ENCODE measurements at places on chromosomes 5 and 9.

DNA sequence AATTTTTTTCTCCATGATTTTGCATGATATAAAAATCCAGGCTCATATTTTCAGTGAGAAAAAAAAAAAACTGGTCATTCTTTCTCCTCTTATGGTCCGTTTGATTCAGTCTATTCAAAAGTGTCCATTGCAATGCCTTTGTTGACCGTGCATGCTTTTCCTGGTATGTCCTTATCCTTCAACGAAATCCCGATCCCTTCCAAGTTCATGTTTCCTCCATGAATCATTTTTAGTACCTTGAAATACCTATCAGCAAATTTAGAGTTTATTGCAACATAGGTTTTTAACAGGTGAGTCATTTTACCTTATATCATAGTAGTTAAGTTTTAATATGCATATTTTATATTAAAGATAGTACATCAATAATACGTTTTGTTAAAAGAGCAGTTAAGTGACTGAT, 773.8 kb upstream of the CHD1 start:
- peak; percentile 56 for DNase-seq

DNA sequence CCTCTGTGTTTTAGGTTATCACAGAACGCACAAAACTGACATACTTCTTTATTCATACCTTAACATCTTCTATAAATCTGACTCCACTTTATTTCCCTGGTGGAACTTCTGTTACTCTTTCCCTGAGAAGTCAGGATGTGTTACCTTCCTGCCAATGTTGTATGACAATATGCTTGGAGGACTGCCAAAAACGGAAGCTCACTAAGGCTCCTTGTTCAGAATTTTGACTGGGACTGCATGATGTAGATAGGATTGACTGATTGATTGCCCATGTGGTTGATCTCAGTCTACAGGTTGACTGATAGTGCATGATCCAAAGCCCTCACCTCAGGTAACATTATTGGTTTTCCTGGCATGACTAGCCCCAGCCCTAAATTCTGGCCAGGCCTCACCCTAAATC, 319.4 kb downstream of the TLR4 start:
- DNase-seq = peak; percentile 1

- DNase-seq = no peak
Observed at GRCh38 chr5:55188656-55189540, 15.9 kb upstream of the CDC20B start.

DNA sequence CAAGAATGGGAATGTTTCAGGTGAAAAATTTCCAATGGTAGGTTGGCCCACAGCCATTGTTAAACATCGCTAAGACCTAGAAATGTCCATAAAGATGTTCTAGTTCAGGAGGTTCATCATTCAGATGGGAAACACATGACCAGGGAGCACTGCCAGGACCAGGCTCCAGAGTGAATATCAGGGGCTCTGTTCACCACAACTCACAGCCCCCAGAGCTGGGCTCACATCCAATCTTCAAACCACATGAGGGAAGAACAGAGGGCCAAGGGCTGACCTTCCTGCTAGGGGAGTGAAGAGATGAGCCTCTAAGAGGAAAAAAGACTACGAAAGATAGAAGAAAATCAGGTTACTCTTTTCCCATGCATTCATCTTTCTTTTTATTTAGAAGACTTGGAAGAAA, 205.8 kb downstream of the SEMA5A start:
- no peak for DNase-seq

DNA sequence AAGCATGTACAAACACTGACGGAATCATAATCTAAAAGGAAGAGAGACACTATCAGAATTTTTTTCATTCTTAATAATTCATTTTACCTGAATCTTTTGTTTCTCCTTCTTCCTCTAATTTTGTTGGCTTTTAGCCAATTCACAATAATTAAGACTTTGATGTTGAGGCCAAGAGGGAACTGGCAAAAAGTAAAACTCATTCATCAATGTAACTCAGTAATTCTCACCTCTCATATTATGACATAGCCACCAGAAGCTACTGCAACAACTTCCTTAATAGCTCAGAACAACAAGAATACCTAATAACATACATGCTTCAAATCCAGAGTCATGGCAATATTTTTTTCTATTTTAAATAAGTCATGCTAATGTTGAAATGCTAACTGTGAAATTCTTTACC, 64.5 kb downstream of the MCTP1 start:
- DNase-seq = no peak

GRCh38 chr9:97413462-97413861, 1.6 kb downstream of the TDRD7 start:
- no peak for DNase-seq

GRCh38 chr5:61995486-61995885, 310.5 kb upstream of the KIF2A start:
- no peak for DNase-seq

GRCh38 chr5:36279054-36279698, 22.5 kb downstream of the RANBP3L start:
- peak; percentile 30 for DNase-seq

DNA sequence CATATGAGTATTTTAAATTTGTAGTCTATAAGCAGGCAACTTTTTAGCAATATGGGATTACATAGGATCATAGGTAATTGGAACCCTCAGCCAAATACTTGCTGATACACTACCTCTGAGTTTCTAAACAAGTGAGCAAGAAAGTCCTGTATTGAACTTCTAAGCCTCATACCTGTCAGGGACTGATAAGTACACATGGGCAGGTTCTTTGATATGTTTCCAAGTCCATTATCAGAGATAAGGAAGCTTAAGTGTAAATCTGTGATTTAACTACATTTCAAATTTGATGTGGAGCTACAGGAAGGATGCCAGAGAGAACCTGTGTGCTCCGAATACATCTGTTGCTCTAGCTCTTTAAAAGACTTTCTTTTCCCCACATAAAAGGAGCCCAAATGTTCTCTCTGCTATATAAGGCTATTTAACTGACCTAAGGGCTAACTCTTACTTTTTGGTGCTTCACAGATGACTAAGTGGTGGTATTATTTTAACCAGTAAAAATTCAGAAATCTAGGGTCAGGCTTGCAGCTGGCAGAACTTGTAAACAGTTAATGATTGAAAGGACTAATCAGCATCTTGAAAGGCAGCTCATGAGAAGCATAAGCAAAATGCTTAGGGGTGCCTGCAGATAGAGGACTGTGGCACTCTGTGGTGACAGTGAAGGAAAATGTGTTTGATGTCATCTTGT, 228.6 kb downstream of the NR3C1 start:
- no peak for DNase-seq

GRCh38 chr5:137888466-137888862, 793 bp upstream of the PKD2L2 start:
- no peak for DNase-seq

DNA sequence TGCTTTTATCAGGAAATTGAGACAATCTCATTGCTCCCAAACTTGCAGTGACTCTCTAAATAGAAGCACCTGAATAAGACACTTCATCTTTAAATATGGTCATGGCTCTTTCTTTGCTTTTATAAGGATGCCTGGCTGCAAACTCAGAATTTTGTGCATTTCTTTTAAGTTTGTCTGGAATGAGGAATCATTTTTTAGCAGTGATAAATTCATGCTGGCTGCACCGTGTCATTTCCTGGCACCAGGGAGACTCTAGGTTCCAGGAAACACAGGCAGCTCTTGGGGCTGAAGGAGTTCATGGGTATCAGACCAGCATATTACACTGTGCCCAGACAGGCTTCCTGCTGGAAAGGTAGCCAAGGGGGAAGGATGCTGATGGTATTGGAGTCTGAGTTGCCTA, 109.9 kb downstream of the NUDT12 start:
- DNase-seq = no peak

DNA sequence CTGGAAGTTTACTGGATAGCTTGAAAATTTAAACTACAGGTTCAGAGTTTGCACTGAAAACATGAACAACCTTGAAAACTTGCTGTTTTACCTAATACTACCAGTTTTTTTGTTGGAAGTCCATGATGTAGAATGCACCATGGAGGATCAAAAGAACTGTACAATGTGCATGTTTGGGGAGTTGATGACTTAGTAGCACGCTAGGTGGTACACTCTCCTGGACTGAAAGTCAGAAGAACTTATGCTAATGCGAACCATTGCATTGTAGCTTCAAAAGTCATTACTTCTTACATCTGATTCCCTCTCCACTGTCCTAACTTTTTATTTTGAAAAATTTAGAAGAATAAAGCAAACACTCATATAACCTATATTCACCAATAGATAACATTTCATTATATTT, 211.0 kb downstream of the OSTF1 start:
- DNase-seq = no peak

- DNase-seq = no peak
Observed at GRCh38 chr5:66972004-66972403, 224.6 kb downstream of the CD180 start.

DNA sequence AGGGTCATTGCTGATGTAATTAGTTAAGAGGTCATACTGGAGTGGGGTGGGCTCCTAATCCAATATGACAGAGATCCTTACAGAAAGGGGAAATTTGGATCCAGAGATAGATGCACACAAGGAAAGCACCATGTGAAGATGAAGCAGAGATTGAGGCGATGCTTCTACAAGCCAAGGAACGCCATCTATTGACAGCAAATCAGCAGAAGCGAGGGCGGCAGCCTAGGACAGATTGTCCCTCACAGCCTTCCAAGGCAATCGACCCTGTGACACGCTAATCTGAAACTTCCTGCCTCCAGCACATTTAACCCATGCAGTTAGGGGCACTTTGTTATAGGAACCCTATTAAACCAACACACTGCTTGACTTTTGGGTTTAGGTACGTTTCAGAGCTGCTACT, 285.1 kb upstream of the DAP start:
- no peak for DNase-seq

DNA sequence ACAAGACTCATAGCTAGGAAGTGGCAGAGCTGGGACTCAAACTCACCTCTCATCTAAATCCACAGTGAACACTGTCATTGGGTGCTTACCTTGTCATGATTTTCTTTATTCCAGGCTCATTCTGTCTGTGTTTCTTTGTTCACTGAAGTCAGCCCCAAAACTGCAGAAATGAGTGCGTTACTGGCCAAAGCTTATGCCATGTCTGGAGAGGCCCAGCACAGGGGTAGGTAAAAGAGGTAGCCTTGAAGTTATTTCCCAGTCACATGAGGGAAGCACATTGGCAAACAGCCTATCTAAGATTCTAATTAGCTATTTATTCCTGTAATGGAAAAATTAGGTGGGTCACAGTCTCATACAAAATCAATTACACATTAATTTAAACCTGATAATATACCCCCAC, 29.8 kb downstream of the TTC23L start:
- DNase-seq = no peak

GRCh38 chr5:12636209-12636608, 732.0 kb upstream of the CTNND2 start:
- peak; percentile 64 for DNase-seq

- DNase-seq = no peak
Observed at GRCh38 chr9:116717150-116717549, 30.0 kb downstream of the TRIM32 start.

- no peak for DNase-seq
Observed at GRCh38 chr9:134946663-134947062, 29.0 kb upstream of the FCN1 start.

DNA sequence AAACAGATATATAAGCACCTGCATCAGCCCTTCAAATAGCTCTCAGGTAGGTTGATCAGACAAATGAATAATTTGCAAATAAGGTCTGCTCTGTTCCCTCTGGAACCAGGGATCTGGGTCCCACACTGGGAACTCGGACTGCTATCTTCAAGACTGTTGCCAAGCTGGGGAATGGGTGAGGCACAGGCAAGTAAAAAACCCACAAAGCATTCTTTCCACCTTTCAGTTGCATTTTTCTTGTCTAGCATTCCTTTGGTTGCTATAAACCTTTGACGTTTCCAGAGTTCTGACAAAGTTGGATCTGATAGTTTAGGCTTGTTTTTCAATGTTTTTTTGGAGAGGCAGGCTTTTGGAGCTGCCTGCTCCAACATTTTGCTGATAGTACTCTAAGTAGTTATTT, 20.1 kb downstream of the FBXL17 start:
- no peak for DNase-seq

- DNase-seq = peak; percentile 75
Observed at GRCh38 chr5:68303038-68303738, 87.6 kb downstream of the PIK3R1 start.

GRCh38 chr5:4879693-4880303, 260.3 kb upstream of the ADAMTS16 start:
- DNase-seq = peak; percentile 41

GRCh38 chr9:111449705-111450104, 34.5 kb downstream of the ECPAS start:
- no peak for DNase-seq

DNA sequence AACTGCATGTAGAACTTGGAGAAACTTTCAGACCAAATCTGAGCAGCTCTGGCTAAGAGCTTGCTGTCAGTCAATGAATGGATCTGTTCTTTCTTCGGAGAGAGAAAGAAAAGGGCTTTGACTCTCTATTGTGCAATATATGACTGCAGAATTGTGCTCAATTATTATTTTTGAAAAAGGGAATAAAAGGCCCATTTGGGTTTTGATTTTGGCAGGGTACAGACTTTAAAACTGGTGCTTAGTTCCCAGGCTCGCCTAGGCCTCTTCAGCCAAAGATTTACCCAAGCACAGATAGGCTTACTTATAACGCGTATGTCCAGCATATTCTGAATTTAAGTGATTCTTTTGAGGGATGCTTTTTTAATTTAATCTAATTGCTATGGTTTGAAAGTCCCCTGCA, 59.3 kb downstream of the RETREG1 start:
- no peak for DNase-seq

DNA sequence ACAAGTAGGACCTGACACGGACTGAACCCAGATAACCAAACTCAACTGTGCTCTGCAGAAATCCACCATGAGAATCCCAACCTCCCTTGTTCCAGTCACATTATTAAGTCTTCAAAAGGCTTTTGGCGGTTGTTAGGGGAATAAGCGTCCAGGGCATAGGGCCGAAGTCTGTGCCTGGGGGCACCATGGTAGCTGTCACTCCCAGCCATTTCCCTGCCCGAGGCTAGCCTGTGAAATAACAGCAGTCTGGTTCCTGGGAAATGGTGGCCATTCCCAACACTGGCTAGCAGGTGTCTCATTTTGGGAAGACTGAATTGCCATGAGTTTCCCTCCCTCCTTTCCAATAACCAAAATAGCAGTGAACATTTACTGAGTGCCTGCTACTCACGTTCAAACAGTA, 122.2 kb downstream of the CRB2 start:
- no peak for DNase-seq

DNA sequence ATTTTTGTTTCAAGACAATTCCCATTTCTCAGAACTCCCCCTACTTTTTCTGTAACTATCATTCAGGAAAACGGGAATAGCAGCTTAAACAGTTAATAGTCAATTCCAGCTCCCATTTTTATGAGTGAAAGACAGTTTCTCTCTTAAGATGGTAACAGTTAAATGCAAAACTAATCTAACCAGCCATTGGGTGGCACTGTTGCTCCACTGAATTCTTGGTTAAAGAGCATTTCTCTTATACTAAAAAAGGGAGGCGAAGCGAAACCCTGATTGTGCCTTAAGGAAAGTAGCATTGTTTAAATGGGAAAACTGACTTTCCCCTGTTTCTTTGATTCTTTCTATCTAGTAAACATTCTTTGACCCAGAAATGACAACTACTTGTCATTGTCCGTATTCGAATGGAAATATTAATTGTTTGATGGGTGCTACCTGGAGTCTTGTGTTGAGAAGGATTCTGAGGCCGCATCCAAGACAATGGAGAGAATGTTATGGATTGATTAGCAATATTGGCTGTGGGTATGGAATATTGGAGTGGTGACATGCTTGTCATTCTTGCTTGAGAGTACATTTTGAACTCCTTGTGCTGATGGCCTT, 507.8 kb downstream of the MAT2B start:
- peak; percentile 78 for DNase-seq
